Activated naive CD4-positive, alpha-beta T cell treated with anti-CD3 and anti-CD28 coated beads, Interleukin-2, amount 50 U/mL, for 16 hours (primary cell): ENCODE measurements at places on chromosomes 6 and 20.

DNA sequence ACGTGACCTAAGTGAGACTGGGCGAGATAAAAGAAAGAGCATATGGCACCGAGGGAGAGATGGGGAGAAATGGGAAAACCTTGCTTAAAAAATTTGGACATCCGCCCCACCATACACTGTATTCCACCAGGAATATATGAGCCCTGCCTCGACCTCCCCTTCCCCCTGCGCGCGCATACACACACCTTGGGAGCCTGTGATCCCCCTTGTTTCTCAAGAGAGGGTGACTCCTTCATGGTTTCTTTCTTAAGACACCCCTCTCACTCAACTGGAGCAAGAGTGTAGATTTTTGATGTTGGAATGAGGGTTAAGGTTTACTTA is 480 bp downstream of the ABCF1 start:
- no peak for DNase-seq

DNA sequence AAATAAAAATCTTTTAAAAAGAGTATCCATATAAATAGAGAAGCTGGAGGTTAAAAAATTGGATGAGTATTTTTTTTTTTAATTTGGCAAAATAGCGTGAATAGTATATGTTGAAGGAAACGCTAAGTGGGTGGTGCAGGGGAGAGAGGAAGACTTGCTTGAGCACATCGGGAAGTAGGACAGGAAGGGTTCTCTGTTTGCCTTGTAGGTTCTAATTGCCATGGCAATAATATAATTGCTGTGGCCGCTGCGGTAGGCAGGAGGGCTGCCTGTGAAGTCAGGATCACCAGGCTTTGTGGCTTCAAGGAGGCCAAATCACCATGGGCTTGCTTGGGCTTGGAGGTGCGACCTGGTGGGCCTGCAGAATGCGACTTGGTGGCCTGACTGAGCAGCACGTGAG is 35.1 kb downstream of the IGF2R start:
- no peak for DNase-seq

DNA sequence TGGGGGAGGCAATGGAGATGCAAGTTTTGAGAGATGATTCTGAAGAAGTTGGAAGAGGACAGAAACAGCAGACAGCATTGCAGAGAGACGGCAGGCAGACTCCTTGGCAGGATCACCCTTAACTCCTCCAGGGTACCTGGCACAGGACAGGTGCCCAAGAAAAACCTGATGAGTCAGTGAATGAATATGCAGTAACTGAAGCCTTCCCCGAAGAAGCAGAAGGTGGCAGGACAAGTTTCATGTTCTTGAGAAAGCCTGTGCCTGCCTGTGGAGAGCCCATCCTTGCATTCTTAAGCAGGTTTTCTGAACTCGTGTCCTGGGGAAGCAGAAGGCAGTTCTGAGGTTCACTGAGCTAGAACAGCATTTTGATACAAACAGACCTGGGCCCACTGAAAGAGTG is 79.6 kb upstream of the SASH1 start:
- DNase-seq: no peak

- no peak for DNase-seq
Observed at GRCh38 chr6:16670617-16671051, 90.6 kb downstream of the ATXN1 start.

- DNase-seq: no peak
Observed at GRCh38 chr6:7188492-7188891, 80.7 kb downstream of the RREB1 start.

DNA sequence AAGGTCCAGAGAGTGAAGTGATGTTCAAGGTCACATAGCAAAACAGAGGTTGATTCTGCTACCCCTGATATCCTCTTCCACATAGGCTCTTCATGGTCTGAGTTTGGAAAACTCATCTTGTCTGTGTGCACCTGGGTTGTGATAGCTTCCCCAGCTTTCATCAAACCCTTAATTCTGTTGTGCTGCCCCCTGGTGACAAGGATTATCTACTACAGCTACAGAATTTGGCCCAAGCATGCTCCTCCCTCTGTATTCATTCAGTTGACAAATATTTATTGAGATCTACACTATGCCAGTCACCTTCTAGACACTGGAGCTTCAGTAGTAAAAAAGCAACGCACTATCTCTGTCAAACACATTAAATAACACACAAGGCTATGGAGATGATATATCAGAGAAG is 50.4 kb downstream of the SMPDL3A start:
- DNase-seq: peak; percentile 33

GRCh38 chr20:24863356-24863755 is 85.7 kb upstream of the CST7 start:
- DNase-seq: no peak

GRCh38 chr20:21388566-21388965 is 8.8 kb downstream of the NKX2-4 start:
- DNase-seq: no peak

- peak; percentile 26 for DNase-seq
Observed at GRCh38 chr6:159788753-159789376, 537 bp downstream of the TCP1 start.

GRCh38 chr6:169058634-169059033 is 195.0 kb downstream of the THBS2 start:
- no peak for DNase-seq

DNA sequence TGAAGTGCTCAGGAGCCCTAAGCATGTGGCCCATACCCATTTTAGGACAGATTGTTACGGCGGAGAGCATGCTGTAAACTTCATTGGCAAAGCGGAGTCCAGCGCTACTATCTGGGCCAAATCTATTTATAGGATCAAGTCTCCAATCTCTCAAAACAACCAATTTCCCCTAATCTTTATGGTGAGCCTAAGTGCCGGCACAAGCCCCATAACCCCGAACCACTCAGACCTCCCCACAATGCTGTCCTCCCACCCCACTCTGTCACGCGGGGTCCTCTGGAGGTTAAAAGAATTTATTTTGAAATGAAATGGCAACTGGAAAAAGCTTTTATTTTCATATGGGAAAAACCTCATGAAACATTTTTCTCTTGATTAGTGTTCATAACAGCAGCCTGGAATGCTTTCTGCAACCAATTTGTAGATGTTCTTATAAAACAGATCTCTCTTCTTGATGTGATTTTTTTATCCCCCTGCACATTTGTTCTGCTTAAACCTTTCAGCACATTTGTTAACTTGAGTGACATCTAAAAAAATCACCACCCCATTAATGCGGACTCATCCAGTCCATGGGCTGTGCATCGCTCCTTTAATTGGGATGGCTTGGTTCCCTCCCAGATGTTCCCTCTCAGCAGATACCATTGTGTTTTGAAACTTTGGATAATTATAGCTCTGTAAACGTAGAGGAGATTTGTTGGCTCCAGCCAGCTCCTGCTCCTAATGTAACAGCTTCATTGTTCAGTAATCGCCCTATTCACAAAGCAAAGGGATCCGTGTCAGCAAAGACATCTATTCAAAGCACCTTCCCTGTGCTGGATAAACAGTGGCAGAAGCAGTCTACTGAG is 323.6 kb downstream of the CD83 start:
- no peak for DNase-seq

DNA sequence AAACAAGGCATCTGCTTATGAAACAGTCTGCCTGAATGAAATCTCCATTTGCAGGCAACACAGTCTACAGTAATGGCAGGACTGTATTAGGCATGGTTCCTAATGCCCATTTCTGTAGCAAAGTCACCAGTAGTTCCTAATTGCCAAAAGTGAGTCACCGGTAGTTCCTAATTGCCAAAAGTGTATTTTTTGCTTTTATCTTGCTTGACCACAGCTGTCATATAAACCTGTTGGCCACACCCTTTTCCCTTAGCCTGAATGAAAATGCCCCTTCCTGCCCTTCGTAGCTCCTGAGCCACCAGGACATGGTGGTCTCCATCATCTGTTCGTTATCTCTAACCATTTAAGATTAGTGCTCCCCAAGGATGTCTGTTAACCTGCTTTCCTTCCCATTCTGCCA is 34.5 kb downstream of the MTHFD1L start:
- DNase-seq: no peak

- no peak for DNase-seq
Observed at GRCh38 chr6:100678027-100678426, 203.1 kb downstream of the ASCC3 start.

DNA sequence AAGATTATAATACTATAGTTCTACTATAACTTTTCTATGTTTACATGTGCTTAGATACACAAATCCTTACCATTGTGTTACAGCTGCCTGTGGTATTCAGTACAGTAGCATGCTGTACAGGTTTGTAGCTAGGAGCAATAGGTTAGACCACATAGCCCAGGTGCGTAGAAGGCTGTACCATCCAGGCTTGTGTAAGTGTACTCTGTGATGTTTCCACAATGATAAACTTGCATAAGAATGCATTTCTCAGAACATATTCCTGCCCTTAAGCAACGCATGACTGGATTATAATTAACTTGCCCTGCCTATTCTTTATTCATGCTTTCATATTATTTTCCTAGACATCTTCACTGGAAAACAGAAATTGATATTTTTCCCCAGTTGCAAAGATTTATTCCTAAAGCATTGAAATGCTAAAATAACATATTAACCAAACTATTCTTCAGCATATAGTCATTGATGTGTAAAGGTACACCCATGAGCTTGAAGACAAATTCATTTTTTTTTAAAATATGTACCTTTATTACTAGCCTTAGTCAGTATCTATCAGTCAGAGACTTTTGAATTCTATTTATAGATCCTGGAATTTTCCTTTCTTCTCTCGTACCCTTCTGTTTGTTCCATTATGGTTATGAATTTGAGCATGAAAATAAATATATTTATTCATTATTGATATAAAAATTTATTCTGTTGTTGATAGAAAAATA is 7.2 kb upstream of the CTAGE9 start:
- no peak for DNase-seq

- DNase-seq: no peak
Observed at GRCh38 chr6:12749531-12750379, 33.2 kb downstream of the PHACTR1 start.
